ENCODE measurements at places on chromosomes 7 and 10. TPM values are rescaled to one million over a fixed set of nuclear protein-coding genes. Genes with fewer than 3 reads are reported as not detected.

The PODXL gene
- 0.57 TPM for total RNA-seq

The PARP12 gene
- 105 TPM for total RNA-seq

The TAS2R4 gene
- 3.4 TPM for total RNA-seq

The DYNC1I1 gene
- total RNA-seq, result not detected

The AMPH gene
- not detected for total RNA-seq

The PLXNA4 gene
- 0.05 TPM for total RNA-seq

The NPTX2 gene
- not detected for total RNA-seq

The NEUROD6 gene
- total RNA-seq, result not detected

The NACAD gene
- 0.13 TPM for total RNA-seq

The COBL gene
- not detected for total RNA-seq

The NRCAM gene
- 42.9 TPM for total RNA-seq

The TMEM213 gene
- total RNA-seq, result not detected

DNA sequence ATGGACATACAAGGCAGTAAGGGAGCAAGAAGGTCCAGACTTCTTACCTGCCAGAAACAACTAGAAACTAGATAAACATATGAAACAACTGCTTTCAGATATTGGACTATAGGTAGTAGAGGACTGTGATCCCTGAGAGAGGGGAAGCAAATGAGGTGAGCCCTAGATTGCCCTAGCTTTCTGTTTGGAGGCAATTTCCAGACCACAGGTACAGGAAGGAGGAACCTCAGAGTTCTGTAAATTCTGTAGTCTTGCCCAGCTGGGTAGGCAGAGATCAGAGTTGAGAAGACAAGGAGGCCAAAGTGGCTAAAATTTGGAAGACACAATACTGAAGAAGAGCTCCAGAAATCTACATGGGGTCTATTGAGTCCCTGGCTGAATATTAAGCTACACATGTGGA is 21.0 kb downstream of the CDK6 start:
- no peak overlapping the region for H3K27ac ChIP-seq
- H3K36me3 ChIP-seq, result peaks cover 24% of the 10 kb centered on the region

DNA sequence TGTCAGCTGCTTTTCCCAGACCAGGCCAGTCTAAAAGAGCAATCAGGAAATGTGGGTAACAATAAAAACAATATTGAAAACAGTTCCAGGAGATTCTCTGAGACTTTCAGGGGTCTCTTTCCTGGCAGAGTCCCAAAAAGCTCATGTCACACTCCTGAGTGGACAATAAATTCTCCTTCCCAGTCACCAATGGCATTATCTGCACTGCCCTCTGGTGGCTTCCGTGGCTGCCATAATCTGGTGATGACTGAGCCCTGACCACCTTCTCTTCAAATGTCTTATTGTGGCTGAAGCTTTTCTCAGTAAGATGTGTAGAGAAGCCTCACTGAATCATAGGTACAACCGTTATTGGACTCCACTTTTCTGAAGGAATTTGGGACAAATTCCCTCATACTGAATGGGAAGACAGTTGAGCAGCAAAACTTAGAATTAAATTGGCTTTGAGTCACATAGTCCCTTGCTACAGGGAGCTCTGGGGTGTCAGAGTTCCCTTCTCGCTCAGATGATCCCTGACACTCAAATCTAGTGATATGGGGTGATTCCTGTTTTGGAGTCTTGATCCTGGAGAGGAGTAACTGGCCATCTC is 24.4 kb upstream of the ASAH2 start:
- H3K27ac ChIP-seq, result no peak overlapping the region
- H3K36me3 ChIP-seq, result no peaks in the 10 kb centered on the region
- no peak for DNase-seq

- no peak overlapping the region for H3K27ac ChIP-seq
- no peak overlapping the region for H3K4me3 ChIP-seq
- H3K36me3 ChIP-seq, result peaks cover 39% of the 10 kb centered on the region
- H3K27me3 ChIP-seq, result no peaks in the 10 kb centered on the region
- no peak for DNase-seq
- H3K4me1 ChIP-seq, result peaks cover 13% of the 10 kb centered on the region
Observed at GRCh38 chr7:156781972-156782371, 111.0 kb downstream of the LMBR1 start.

GRCh38 chr7:133556048-133556447 is 303.2 kb downstream of the EXOC4 start:
- H3K27ac ChIP-seq, result no peak overlapping the region
- DNase-seq, result no peak
- H3K4me1 ChIP-seq, result peaks cover 6% of the 10 kb centered on the region

DNA sequence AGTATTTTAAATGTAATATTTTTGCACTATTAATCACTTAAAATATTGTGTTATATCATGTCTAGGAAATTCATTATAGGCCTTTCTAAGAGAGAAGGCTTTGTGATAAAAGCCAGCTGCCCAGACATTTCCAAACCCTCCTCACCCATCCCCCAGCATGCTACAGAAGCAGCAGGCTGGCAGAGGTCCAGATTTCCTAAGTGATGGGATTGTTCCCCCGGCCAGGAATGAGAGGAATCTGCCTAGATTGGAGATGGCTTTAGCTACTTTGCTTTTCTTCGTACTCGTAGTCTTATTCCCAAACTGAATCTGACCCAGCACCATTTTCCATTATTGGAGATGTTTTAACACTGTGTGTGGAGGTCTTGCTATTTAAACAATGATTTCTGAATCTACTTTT is 29.4 kb downstream of the CDK14 start:
- no peaks in the 10 kb centered on the region for H3K27me3 ChIP-seq
- H3K27ac ChIP-seq, result no peak overlapping the region
- no peaks in the 10 kb centered on the region for H3K36me3 ChIP-seq
- no peak for DNase-seq
- H3K4me1 ChIP-seq, result no peaks in the 10 kb centered on the region

- no peaks in the 10 kb centered on the region for H3K36me3 ChIP-seq
- no peak overlapping the region for H3K4me3 ChIP-seq
- H3K27me3 ChIP-seq, result no peaks in the 10 kb centered on the region
- no peak overlapping the region for H3K27ac ChIP-seq
- DNase-seq, result no peak
- H3K4me1 ChIP-seq, result no peaks in the 10 kb centered on the region
Observed at GRCh38 chr7:82331234-82331633, 112.3 kb downstream of the CACNA2D1 start.

GRCh38 chr7:131004371-131004770 is 270.4 kb upstream of the KLF14 start:
- peaks cover 69% of the 10 kb centered on the region for H3K4me1 ChIP-seq
- DNase-seq, result no peak
- H3K4me3 ChIP-seq, result no peak overlapping the region
- H3K27me3 ChIP-seq, result no peaks in the 10 kb centered on the region
- no peak overlapping the region for H3K27ac ChIP-seq
- peaks cover 7% of the 10 kb centered on the region for H3K36me3 ChIP-seq

GRCh38 chr10:120473593-120473992 is 16.6 kb downstream of the PLPP4 start:
- H3K36me3 ChIP-seq, result no peaks in the 10 kb centered on the region
- DNase-seq, result no peak
- no peak overlapping the region for H3K27ac ChIP-seq
- H3K4me3 ChIP-seq, result no peak overlapping the region
- H3K4me1 ChIP-seq, result no peaks in the 10 kb centered on the region

- no peak for DNase-seq
- no peak overlapping the region for H3K4me3 ChIP-seq
- H3K4me1 ChIP-seq, result no peaks in the 10 kb centered on the region
- no peak overlapping the region for H3K27ac ChIP-seq
- H3K27me3 ChIP-seq, result peaks cover 9% of the 10 kb centered on the region
Observed at GRCh38 chr7:96059075-96059474, 262.8 kb downstream of the SLC25A13 start.

GRCh38 chr10:90143937-90144336 is 442.5 kb downstream of the KIF20B start:
- H3K27ac ChIP-seq, result no peak overlapping the region
- H3K4me3 ChIP-seq, result no peak overlapping the region

- DNase-seq, result no peak
- H3K27ac ChIP-seq, result no peak overlapping the region
- peaks cover 5% of the 10 kb centered on the region for H3K27me3 ChIP-seq
Observed at GRCh38 chr7:42727451-42727850, 184.4 kb downstream of the C7orf25 start.

DNA sequence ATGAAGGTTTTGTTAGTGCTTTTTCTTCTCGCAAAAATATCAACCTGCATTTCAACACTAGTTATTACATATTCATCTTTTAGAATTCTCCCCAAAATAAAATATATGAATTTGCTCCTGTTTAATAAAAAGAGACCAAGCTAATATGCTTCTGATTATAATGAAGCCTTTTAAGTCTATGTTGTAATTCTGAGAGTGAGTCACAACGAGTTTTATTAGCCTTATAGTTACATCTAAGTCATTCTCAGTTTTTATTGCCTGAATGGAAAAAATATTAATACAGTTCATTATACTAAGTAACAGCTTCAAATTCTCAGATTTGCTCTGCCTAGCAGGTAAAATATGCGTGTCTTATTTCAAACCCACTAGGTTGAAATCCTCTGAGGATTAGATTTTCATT is 152.4 kb upstream of the CELF2 start:
- H3K27me3 ChIP-seq, result no peaks in the 10 kb centered on the region
- H3K4me3 ChIP-seq, result no peak overlapping the region
- DNase-seq, result no peak
- no peaks in the 10 kb centered on the region for H3K4me1 ChIP-seq
- H3K27ac ChIP-seq, result no peak overlapping the region
- H3K36me3 ChIP-seq, result no peaks in the 10 kb centered on the region

DNA sequence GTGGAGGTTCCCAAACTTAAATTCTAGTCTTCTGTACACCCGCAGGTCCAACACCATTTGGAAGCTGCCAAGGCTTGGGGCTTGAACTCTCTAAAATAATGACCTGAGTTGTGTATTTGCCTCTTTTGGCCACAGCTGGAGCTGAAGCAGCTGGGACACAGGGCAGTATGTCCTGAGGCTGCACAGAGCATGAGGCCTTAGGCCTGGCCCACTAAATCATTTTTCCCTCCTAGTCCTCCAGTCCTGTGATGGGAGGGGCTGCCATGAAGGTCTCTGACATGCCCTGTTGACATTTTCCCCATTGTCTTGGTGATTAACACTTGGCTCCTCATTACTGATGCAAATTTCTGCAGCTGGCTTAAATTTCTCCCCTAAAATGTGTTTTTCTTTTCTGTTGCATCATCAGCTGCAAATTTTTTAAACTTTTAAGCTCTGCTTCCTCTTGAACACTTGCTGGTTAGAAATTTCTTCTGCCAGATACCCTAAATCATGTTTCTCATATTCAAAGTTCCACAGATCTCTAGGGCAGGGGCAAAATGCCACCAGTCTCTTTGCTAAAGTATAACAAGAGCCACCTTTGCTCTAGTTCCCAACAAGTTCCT is 43.6 kb upstream of the WNT16 start:
- DNase-seq, result no peak
- no peak overlapping the region for H3K27ac ChIP-seq
- no peaks in the 10 kb centered on the region for H3K4me1 ChIP-seq

- no peaks in the 10 kb centered on the region for H3K36me3 ChIP-seq
- no peak overlapping the region for H3K27ac ChIP-seq
- no peak overlapping the region for H3K4me3 ChIP-seq
- H3K4me1 ChIP-seq, result no peaks in the 10 kb centered on the region
- H3K27me3 ChIP-seq, result peaks cover 12% of the 10 kb centered on the region
Observed at GRCh38 chr7:50832744-50833143, 50.0 kb upstream of the GRB10 start.
